ENCODE measurements at places on chromosomes 3 and 15.

DNA sequence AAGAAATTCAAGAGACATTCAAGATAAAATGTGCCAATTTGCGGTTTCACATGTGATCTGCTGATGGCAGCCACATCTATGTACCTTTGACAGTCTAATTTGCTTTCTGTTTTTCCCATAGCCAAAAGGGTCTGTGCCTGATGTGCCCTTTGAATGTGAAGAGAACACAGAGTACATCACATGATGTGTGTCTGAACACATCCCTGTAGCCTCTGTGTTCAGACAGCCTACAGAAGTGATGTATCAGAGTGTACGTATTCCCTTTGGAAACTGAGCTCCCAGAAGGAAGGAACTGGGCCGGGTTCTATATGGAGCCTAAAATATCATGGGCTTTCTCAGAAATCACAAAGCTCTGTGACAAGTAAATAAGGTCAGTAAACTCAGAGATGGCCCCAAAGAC lies 52.4 kb downstream of the BOC start:
- DNase-seq: no peak

DNA sequence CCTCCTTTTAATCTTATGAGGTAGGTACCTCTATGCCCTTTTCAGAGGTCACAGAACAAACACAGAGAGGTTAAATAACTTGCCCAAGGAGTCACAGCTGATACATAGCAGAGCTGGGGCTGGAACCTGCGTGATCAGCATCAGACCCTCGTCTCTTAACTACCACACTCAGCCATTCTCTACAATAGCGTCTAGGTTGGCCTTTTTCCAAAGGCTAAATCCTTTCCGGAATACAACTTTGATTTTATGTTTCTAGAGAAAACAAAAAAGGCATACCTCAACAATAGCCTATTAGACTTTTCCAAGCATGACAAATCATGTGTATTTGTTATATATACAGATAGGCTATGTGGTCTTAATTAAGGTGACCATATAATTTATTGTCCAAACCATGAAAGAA lies 187.2 kb downstream of the RORA start:
- no peak for DNase-seq

- DNase-seq: peak; percentile 66
Measured at GRCh38 chr15:90087454-90088154, 14.7 kb downstream of the IDH2 start.

DNA sequence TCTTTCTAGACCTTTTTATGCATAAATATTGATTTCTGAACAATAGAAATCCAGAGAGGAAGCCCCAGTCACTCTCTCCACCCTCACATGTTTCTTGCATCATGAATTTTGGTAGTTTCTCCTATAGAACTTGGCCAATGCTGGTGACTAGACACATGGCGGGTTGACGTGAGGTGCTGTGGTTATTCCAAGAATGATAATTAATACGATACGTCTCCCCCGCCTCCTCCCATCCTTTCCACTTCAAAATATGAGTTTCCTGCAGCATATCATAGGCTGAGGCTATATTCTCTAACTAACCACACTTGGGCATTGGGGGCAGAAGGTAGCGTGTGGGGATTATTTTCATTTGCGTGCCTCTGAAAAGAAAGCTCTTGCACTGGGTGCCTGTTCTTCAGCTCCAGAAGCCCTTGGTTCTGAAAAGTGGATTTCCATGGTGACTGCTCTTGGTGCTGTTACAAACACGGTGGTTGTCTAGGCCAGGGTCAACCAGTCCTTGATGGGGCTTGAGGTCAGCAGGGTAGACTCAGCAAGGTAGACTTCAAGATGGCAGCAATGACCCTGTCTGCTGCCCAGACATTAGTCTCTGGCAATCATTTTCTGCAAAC lies 5.3 kb downstream of the TNFSF10 start:
- no peak for DNase-seq

- DNase-seq: no peak
Measured at GRCh38 chr3:25834346-25834745, 44.5 kb downstream of the OXSM start.

GRCh38 chr3:19757773-19758172 lies 176.2 kb downstream of the EFHB start:
- DNase-seq: no peak

DNA sequence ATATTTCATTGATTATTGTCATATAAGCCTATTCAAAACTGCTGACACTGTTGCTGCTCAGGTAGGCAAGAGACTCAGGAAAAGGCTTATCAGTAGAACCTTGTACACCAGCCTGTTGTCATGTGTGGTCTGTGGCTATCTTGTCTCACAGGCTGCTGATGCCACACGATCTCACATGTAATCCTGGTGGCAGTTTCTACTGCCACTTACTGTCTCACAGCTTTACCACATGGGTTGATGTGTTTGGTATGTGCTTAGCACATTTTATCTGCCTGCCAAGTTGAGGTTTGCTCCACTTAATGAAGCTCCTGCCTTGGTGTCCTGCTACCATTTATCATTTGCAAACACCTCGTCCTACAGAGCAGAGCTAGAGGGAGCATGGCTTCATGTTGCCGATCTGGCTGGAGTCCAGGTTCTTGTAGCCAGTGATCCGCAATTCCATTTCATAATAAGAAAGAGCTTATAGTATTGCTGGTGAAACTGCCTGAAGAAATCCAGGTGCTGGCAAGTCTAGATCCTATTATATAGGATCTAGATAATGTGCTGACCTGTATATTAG lies 637.9 kb downstream of the NLGN1 start:
- DNase-seq: no peak

DNA sequence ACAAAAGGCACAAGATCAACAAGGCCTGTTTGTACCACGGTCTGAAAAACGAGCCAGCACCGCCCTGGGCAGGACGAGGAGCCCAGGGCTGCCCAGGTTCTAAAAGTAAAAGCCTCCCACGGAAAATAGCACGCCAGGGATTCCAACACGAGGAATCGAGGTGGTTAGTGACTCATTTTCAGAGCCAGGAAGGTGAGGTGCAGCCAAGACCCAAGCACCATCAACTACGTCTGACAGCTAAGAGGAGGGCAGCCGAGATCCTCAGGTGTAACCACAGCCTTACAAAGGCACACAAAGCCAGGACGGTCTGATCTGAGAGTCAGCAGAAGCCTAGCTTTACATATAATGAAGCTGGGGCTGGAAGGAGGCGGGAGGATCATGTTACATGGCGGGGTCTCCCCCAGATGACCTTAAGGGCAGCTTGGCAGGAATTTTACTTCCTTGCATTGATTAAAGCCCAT lies 52.5 kb downstream of the ATP10A start:
- no peak for DNase-seq

- no peak for DNase-seq
Measured at GRCh38 chr15:85786781-85787114, 8.0 kb downstream of the KLHL25 start.

GRCh38 chr15:36175741-36176291 lies 403.6 kb upstream of the CDIN1 start:
- no peak for DNase-seq

- no peak for DNase-seq
Measured at GRCh38 chr3:139687431-139687830, 9.7 kb upstream of the NMNAT3 start.

GRCh38 chr15:96332637-96333121 lies 2.2 kb downstream of the NR2F2 start:
- no peak for DNase-seq

DNA sequence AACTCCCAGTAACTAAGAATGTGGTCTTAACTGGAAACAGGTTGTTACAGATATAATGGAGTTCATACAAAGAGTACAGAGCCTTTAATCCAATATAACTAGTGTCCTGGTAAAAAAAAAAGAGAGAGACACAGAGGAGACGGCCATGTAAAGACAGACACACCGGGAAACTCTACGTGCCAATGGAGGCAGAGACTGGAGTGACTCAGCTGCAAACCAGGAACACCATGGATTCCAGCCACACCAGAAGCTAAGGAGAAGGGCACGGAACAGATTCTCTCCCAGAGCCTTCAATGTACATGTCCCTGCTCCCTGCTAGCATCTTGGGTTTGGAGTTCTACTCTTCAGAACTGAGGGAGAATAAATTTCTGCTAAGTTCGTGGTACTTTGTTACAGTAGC lies 4.5 kb downstream of the RNF168 start:
- DNase-seq: no peak

GRCh38 chr15:64112073-64112772 lies 16.4 kb downstream of the SNX1 start:
- no peak for DNase-seq

DNA sequence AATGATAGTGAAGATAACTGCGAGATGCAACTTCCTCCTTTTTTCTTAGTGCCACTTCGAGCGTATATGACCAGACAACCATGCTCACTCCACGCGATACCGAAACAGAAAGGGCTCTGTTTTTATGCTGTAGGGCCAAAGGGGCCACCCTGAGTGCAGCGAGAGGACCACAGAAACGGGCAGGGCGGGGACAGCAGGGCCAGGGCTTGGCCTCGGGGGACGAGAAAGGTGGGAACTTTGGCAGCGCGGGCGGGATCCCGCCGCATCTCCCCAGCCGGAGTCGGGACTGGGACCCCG lies 483 bp downstream of the VPS13C start:
- peak; percentile 51 for DNase-seq

GRCh38 chr3:191740712-191741111 lies 279.7 kb downstream of the PYDC2 start:
- DNase-seq: no peak

GRCh38 chr3:184081116-184081830 lies 15.6 kb upstream of the HTR3E start:
- no peak for DNase-seq

- DNase-seq: no peak
Measured at GRCh38 chr3:248864-249520, 52.4 kb downstream of the CHL1 start.

GRCh38 chr3:48507256-48508061 lies 3.5 kb upstream of the SHISA5 start:
- DNase-seq: peak; percentile 78

GRCh38 chr15:28895146-28895545 lies 9.4 kb downstream of the APBA2 start:
- no peak for DNase-seq

All from HAP-1 (cell line).